ENCODE measurements at places on chromosomes 11 and 22.

DNA sequence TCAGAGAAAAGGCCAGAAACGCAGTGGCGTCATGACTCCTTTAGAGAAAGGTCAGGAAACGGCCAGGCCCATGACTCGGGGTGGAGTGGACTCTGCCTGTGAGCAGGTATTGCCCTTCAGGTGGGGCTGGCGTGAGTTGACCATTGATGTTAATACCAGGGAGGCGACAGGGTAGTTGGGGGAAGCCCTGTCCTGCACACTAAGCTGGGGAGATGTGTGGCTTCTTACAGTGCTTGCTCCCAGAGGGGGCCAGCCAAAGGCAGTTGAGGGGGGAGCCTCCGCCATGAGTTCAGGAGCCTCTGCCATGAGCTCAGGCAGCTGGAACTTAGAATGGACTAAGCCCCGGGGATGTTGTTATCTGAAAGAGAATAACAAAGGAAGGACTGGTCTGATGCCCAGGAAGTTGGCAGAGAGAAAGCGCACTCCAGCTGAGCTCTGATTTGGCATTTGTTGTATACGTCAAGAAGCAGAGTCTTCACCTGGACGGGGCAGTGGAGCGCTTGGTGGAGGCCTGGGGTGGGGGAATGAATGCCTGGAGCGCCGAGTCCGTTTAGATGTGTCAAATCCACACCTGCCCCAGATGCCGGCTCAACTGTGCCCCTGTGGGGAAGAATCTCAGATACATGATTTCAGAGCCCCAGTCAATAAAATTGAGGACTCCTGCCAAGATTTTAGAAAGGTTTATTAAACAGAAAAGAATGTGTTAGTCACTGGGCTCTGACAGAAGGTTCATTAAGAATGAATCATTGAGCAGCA lies 222.5 kb downstream of the TBC1D22A start:
- DNase-seq, result no peak

- DNase-seq, result no peak
Measured at GRCh38 chr11:113647856-113648255, 58.3 kb downstream of the TMPRSS5 start.

DNA sequence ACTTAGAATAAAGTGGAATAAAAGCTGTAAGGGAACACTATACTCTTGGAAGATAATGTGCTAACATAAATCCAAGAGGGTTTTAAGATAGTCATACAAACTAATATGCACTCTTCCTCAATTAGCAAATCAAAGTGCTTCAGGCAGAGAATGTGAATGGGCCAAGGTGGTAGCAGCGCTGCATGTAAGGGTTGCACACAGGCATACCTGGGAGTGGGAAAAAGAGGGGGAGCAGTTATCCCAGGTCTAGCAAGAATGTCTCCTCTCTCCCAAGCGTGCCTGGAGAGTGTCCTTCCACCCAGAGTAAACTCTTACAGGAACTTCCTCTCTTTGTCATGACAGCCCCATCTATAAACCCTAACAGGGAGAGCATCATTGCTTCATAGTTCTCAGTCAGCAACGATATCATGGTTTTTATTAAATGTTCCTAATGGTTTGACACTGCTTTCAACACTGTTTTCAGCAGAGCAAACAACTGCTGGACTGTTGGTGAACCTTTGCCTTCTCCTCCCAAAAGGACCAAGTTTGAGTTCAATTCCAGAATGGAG lies 61.6 kb downstream of the SYTL2 start:
- no peak for DNase-seq

GRCh38 chr11:121253951-121254350 lies 38.6 kb upstream of the SC5D start:
- no peak for DNase-seq

- no peak for DNase-seq
Measured at GRCh38 chr11:64809781-64810241, 540 bp downstream of the MEN1 start.

DNA sequence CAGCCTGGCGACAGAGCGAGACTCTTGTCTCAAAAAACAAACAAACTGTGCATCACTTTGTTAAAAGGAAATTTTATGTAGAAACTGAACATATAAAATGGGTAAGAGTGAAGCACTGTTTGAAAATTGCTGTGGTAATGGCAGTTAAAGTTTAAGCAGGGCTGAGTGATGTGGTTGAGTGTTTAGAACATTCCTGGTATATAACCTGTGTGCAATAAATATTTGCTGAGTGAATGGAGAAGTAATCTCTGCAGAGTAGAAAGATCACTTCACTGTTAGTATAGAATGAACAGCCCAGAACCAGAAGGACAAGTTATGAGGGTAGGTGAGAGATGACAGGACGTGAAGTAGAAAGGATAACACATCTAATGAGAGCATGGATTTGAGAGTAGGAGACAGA lies 27.3 kb downstream of the CECR2 start:
- no peak for DNase-seq

DNA sequence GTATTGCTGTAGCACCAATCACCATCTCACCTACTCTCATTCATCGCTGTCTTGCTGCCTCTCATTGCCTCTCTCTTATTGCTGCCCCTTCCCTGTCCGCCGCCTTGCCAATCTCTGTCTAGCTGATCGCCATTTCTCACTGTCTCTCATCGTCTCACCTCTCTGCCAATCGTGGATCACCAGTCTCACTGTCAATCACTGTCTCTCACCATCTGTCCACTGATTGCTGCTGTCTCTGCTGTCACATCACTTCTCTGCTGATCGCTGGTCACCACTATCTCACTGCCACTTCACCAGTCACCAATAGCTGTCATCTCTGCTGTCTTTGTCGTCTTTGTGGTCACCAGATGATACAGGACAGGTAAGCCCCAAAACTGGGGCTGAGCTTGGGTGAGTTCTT lies 20.6 kb upstream of the RNASEH2C start:
- no peak for DNase-seq

GRCh38 chr11:121241343-121242211 lies 51.0 kb upstream of the SC5D start:
- DNase-seq, result no peak

DNA sequence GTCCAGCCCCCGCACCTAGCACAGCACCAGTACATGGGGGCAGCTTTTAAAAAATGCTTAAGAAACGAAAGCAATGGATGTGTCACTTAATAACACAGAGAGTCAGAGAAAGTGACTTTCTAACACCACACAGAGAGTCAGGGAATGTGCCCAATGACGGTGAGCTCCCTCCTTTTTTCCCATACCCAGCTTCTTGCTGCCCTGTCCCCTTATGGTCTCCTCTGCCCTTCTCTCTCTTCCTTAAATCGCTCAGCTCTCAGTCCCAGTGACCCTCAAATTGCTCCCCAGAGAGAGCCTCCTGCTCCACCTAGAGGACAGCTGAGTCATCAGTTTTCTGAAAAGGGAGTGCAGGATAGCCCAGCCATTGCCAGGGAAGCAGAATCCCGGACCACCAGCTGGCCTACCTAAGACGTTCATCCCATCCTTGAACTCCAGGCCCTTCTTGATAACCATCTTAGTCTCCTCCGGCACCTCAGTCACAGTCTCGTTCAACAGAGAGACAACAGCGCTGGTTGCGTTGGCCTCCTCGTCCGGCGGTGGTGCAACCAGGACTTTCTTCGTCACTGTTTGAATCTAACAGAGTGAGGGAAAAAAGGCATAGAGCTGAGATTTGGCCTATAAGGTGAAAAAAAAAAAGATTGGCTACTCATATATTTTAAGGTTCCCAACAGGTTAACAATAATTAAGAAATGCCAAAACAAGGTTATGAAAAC lies 113.5 kb downstream of the SLC1A2 start:
- no peak for DNase-seq

- DNase-seq, result no peak
Measured at GRCh38 chr11:100203789-100204188, 483.3 kb upstream of the ARHGAP42 start.

- DNase-seq, result no peak
Measured at GRCh38 chr11:66717925-66718319, 11.1 kb downstream of the SPTBN2 start.

GRCh38 chr22:47193606-47194329 lies 431.3 kb downstream of the TBC1D22A start:
- no peak for DNase-seq

GRCh38 chr22:26579331-26579886 lies 10.5 kb downstream of the TPST2 start:
- no peak for DNase-seq

- no peak for DNase-seq
Measured at GRCh38 chr22:37172266-37173245, 15.5 kb downstream of the C1QTNF6 start.

DNA sequence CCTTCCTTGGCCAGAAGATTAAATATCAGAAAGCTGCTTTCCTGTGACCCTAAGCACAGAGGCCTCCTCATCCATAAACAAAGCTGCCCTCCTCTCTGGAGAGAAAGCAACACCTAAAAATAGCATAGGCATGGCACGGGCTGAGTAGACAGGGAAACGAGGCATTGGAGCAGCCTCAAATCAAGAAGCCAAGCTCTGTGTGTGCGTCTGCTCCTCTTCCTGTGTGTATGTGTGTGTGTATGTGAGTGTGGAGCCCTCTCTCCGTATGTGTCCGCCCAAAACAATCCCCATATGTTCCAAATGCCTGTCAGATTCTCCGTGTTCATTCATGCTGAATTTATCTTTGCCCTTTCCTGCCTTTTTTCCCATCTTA lies 24.0 kb downstream of the KCNJ5 start:
- DNase-seq, result no peak

GRCh38 chr11:7600205-7600775 lies 73.0 kb downstream of the CYB5R2 start:
- no peak for DNase-seq

DNA sequence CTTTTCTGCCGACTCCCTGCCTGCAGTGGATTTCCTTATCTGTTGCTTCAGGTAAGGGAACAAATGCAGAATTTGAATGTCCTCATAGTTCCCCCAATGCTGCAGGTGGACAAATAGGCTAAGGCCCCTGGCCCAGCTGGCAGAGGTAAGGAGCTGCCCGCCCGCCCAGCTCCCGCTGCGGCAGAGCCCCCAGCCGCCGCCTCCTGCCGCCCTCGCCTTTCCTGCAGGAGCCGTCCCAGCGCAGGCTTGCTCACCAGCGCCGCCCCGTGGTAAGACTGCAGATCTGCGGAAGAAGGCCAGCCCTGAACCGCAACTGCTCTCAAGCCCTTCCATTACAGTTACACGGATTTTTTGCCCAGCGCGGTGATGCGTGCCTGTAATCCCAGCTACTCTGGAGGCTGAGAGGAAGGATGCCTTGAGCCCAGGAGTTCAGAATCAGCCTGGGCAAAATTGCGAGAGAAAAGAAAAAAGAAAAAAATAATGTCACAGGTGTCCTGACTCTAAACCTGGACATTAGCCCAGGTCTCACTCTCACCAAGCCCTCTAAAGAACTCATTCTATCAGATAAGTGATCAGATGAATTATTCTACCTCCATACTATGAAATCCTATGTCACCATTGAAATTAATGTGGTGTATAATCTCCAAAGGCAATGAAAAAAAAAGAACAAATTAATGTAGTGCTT lies 51.2 kb upstream of the EMID1 start:
- DNase-seq, result peak; percentile 46

- DNase-seq, result no peak
Measured at GRCh38 chr11:85945788-85946187, 90.6 kb downstream of the CCDC83 start.

Measured in activated CD8-positive, alpha-beta memory T cell treated with anti-CD3 and anti-CD28 coated beads for 1 hour (primary cell).